Endothelial cell of umbilical vein (primary cell): ENCODE measurements at places on chromosomes 2 and 18. TPM values are rescaled to one million over a fixed set of nuclear protein-coding genes. Genes with fewer than 3 reads are reported as not detected.

The VIL1 gene
- total RNA-seq, result not detected in 2 replicates

DNA sequence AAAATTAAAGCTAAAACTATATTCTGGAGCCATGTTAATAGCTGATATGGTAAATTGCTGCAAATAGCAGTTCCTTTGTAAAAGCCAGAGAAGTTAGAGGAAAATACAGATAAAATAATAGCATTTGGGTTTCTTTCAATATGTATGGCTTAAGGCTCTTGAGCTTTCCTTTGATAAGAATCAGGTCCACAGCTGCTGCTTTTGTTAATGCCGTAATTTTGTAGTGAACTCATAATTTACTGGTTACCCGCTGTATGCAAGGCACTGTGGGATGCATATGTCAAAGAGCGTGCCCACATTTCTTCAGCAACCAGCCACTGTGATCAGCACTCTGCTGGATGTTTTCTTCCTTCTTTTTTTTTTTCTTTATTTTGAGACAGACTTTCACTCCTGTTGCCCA, 79.1 kb downstream of the MOGAT1 start:
- H3K36me3 ChIP-seq, result no peaks in the 10 kb centered on the region
- H3K4me3 ChIP-seq, result no peak overlapping the region
- no peaks in the 10 kb centered on the region for H3K27me3 ChIP-seq
- no peak for DNase-seq
- H3K4me1 ChIP-seq, result no peaks in the 10 kb centered on the region

- peak; percentile 70 for DNase-seq
- H3K27ac ChIP-seq, result peak overlapping the region; percentile 83
- H3K27me3 ChIP-seq, result no peaks in the 10 kb centered on the region
- H3K36me3 ChIP-seq, result no peaks in the 10 kb centered on the region
Measured at GRCh38 chr18:9742524-9743131, 34.5 kb downstream of the RAB31 start.

GRCh38 chr2:200221055-200221955, 85.2 kb upstream of the SPATS2L start:
- H3K4me1 ChIP-seq, result no peaks in the 10 kb centered on the region
- no peak overlapping the region for H3K4me3 ChIP-seq
- no peaks in the 10 kb centered on the region for H3K36me3 ChIP-seq
- peaks cover 7% of the 10 kb centered on the region for H3K27me3 ChIP-seq

DNA sequence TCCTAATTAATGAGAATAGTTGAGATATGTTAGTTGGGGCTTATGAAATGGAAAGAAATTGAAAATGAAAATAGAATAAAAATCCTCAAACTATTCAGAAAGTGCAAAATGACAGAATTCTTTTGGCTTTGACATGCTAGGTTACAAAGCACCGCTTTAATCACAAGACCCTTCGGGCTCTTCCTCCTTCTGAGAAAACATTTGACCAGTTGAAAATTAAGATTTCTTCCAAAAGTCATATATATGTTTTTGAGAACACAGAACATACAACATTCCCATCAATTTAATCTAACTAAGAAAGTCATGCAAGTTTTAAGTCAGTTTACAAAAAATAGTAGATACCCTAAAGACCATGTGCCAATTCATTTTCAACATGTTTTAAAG, 2.2 kb upstream of the SLC40A1 start:
- no peak overlapping the region for H3K4me3 ChIP-seq
- H3K27me3 ChIP-seq, result no peaks in the 10 kb centered on the region
- H3K4me1 ChIP-seq, result peaks cover 11% of the 10 kb centered on the region

- H3K36me3 ChIP-seq, result no peaks in the 10 kb centered on the region
- no peak overlapping the region for H3K27ac ChIP-seq
- H3K4me1 ChIP-seq, result peaks cover 16% of the 10 kb centered on the region
- DNase-seq, result no peak
- peaks cover 43% of the 10 kb centered on the region for H3K27me3 ChIP-seq
Measured at GRCh38 chr2:152094014-152094413, 4.8 kb downstream of the CACNB4 start.

The ANAPC1 gene
- 58.3 and 61.5 TPM in 2 replicates for total RNA-seq

GRCh38 chr2:39492095-39492590, 55.1 kb upstream of the MAP4K3 start:
- peak overlapping the region; percentile 37 for H3K27ac ChIP-seq
- H3K4me1 ChIP-seq, result peaks cover 33% of the 10 kb centered on the region
- H3K36me3 ChIP-seq, result no peaks in the 10 kb centered on the region
- no peak overlapping the region for H3K4me3 ChIP-seq
- peak; percentile 58 for DNase-seq
